Naive thymus-derived CD8-positive, alpha-beta T cell (primary cell): ENCODE measurements at places on chromosomes 1 and 21.

- DNase-seq = no peak
Observed at GRCh38 chr1:235675152-235675890, 25.7 kb upstream of the GNG4 start.

DNA sequence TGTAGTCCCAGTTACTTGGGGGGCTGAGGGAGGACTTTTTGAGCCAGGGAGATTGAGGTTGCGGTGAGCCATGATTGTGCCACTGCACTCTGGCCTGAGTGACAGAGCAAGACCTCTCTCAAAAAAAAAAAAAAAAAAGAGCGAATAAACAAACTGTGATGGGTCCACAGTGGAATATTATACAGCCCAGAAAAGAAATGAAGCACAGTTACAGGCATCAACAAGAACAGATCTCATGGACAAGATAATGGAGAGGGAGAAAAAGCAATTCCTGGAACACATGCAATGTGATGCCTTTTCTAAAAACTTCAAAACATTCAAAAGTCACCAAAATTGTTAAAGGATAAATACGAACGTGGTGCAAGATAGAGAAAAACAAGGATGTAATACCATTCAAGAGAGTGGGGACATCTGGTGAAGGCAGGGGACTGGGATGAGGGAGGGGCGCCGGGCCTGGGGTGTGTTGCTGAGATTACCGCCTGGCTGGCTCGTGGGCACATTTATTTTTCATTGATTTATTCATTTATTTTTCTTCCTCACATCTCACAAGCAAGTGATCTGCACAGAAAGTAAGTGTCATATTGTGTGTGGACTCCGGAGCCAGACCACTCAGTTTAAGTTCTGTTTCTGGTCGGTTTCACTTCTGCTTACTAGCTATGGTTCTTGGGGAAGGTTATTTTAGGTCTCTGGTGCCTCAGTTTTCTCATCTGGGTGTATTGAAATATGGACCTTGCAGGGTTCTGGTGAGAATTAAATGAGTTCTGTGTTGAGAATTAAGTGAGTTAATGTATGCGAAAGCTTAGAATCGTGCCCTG is 30.1 kb downstream of the ABCG1 start:
- DNase-seq = no peak

- DNase-seq = no peak
Observed at GRCh38 chr1:212648431-212648830, 39.9 kb downstream of the ATF3 start.

- no peak for DNase-seq
Observed at GRCh38 chr1:180791806-180792205, 120.9 kb upstream of the KIAA1614 start.

- DNase-seq = no peak
Observed at GRCh38 chr1:230284891-230285290, 141.2 kb downstream of the PGBD5 start.

DNA sequence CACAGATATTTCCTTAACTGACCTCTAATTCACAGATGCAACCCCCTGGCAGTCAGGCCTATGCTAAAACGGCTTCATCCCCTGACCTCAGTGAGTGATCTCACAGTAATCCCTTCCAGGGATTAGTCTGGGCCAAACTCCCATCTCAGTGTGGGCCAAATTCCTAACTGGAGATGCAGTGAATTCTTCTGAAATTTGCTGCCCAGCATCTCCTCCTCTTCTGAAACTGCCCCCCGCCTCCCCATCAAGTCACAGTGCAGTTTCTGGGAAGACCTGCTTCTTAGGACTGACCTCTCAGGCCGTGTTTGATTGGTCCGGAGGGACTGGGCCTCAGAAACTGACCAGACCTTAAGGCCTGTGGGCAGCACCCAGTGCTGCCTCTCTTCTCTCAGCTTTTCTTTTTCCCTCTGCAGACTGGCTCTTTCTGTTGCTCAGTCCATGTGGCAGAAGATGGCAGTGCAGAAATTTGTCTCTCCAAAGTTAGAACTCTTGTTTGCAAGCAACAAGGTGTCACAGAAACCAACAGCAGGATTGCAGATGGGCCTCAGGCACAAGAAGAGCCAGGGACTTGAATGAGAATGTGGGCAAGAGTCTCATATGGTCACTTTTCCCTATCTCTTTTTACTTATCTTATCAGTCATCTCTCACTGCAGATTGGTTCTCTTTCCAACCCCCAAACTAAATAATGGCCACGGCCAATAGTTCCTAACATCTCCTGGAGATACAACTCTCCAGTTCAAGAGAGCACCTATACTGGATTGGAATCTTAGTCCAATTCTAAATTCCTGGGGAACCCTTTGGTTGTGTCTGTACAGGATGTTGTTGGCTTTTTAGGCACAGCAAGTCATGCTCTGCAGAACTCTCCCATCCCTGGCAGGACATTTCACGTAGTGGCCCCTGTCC is 95.5 kb upstream of the RALGPS2 start:
- no peak for DNase-seq

DNA sequence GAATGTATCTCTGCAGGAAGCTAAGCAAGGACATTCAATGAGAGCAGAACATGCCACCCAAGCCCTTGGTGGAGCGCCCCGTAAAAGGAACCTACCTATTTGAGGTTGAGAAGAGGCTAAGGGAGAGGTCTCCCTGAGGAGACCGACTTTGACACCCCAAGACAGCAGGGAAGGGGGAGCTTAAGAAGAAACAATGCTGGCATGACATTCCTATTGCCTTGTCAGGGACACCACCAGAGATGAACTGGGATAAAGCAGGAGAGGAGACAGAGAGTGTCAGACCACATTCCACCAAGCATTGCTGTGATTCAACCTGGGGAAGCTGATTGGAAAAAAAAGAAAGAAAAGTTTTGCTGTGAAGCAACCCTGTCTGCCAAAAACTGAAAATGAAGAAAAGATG is 13.3 kb upstream of the S100A2 start:
- no peak for DNase-seq

GRCh38 chr1:24952413-24952841 is 22.4 kb upstream of the RUNX3 start:
- no peak for DNase-seq

- no peak for DNase-seq
Observed at GRCh38 chr1:115258302-115258866, 79.7 kb downstream of the NGF start.

DNA sequence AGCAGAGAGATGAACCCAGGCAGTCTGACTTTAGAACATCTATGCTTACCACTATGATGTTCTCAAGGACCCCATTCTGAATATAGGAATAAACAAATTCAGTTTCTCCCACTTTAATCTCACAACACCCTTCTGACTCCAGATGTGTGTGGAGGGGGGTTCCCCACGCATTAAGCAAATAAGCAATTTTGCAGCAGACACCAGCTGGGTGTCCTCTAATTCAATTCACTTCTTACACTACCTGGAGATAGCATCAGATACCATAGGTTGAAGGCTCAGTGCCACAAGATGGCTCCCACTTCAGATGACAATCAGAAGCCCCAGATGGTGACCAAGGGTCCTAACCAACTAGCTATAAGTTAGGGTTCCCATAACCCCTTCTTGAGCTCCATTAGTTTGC is 30.3 kb upstream of the CEP350 start:
- DNase-seq = no peak
